NB4 (cell line): ENCODE measurements at places on chromosomes 5 and 9.

DNA sequence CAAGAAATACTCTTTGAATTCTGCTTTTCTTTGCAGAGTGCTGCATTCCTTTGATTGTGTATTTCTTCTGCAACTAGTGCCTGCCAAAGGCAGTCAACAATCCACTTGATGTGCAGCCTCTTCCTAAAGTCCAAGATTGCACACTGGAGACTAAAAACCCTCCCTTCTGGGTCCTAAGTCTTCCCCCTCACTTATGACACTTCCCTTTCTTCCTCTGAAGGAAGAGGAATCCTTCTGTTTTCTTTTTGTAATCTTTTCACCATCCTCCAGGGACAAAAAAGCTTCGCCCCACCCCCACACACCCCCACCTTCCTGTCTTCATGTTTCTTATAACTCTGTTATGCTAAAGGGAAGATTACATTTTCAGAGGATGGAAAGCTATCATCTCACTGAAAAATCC, 39.9 kb downstream of the WDR36 start:
- DNase-seq = peak; percentile 38

GRCh38 chr9:5832071-5832537, 813 bp downstream of the ERMP1 start:
- peak; percentile 68 for DNase-seq

- DNase-seq = no peak
These were observed 261.3 kb upstream of the ANKH start for GRCh38 chr5:15132816-15133405.

- no peak for DNase-seq
These were observed 2.6 kb upstream of the SMIM23 start for GRCh38 chr5:171783051-171783450.
